ENCODE measurements at places on chromosomes 4 and X.

- DNase-seq = no peak
These were observed 244.2 kb downstream of the FSTL5 start for GRCh38 chr4:161919442-161920220.

DNA sequence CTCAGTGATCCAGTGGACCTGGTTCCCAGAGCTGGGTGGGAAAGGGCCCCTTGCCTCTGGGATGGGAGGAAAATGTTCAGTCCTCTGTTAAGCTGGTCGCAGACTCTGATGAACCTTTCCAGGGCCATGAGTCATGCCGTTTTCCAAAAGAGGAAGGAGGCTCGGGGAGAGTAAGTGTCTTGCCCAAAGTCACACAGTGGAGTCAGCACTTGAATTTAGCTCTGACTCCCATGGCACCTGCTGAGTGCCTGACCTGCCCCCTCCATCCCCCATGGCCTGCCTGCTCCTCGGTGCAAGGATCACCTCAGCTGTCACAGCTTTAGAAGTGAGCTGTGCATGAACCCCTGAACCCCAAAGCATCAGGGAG is 14.0 kb upstream of the KIAA0232 start:
- DNase-seq = peak; percentile 43

GRCh38 chrX:107272431-107272921 is 66.1 kb downstream of the DNAAF6 start:
- DNase-seq = peak; percentile 1

- DNase-seq = no peak
These were observed 55.1 kb upstream of the F9 start for GRCh38 chrX:139475432-139475831.

DNA sequence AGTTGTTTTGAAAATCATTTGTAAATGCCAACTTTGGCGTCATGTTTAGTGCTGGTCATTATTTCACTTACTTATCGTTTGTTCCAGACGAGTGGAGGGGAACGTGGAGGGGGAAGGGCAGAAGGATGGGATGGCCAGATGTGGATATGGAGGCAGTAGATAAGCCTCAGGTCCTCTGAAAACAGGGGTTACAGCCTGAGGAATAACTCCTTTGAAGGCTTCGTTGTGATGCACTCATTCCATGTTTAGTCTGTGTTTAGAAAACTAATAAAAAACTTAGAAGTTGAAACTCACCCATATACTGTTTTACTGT is 1.1 kb downstream of the MOB1B start:
- peak; percentile 19 for DNase-seq

- no peak for DNase-seq
These were observed 731.8 kb downstream of the KCTD8 start for GRCh38 chr4:43716721-43717395.

DNA sequence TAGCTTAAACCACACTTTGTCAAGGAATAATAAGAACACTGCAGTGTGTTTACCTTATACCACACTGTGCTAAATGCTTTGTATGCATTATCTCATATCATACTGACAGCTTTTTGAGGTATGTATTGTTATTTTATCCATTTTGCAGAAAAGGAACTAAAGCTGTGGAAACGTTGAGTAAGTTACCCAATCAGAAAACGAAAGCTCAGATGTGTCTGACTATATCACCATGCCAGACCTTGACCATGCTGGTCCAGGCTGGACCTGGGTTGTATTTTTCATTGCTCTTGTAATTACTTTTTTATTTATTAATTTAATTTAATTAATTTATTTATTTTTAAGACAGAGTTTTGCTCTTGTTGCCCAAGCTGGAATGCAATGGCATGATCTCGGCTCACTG is 2.1 kb downstream of the HSD17B11 start:
- DNase-seq = no peak

DNA sequence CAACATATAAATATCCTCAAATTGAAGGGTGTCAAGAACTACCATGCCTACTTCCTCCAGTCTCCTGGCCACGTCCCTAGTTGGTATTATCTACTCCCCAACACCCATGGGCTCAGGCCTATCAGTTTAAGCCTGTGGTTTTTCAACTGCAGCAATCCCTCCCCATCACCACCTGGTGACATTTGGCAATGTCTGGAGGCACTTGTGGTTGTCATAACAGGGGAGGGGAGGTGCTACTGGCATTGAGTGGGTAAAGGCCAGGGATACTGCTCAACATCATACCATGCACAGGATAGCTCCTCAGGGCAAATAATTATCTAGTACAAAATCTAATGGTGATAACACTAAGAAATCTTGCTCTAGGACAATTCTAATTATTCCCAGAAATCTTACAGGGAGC is 95.3 kb downstream of the COMMD8 start:
- DNase-seq = no peak

DNA sequence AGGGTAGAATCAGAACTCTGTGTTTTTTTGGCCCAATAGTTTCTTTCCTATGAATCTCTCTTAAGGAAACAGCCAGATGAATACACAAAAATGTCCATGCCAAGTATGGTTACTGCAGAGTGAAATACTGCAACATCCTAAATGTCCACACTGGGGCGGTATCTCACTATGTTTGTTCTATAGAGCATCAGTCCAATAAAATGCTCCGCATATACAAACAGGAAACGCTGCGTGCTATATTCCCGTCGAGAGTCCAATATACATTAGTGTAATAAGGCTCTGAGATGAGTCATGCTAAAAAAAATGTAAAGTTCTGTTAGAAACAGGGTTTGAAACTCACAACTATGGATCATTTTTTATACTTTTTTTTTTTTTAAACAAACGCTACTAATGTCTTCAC is 72.9 kb upstream of the ENOX2 start:
- peak; percentile 57 for DNase-seq

DNA sequence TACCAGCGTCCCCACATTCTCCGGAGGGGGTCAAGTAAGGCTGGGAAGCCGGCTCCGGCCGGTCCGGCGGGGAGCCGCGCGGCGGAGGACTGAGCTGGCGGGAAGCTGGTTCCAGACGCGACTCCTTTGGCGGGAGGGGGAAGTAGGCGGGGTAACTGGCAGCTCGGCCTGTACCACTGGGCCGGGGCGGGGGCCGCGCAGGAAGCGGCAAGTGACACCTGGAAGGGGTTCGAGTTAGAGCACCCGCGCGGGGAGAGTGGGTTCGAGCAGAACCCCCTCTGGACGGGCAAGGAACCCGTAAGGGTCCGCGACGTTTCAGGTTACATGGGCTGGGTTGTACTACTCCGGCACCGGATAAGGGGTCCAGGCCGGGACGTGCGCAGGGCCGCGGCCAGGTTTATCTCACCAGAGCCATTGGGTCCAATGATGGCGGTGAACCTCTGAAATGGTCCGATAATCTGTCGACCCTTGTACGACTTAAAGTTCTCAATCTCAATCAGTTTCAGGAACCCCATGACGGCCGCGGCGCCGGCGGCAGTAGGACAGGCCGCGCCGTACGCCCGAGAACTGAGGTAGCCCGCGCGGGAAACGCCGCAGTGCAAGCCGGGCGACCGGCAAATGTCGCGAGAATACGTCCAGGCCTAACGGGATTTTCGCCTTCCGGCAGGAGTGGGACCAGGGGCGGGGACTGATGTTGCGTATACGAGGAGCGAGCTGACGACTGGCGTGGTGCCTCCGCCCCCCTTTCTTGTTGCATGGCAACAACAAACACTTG is at the start of gene SMC1A:
TSS of gene SMC1A (minus strand) at position 569 of the 775 bp plus-strand sequence. CDS start at position 515, 54 bp downstream.
- peak; percentile 93 for DNase-seq

All from bronchial epithelial cell (primary cell).